ENCODE measurements at places on chromosomes 7 and 10. TPM values are rescaled to one million over a fixed set of nuclear protein-coding genes. Genes with fewer than 3 reads are reported as not detected.

- DNase-seq: no peak
Observed at GRCh38 chr7:103934508-103934907, 55.0 kb downstream of the RELN start.

GRCh38 chr7:51182636-51183166 is 133.9 kb downstream of the COBL start:
- no peak for DNase-seq

GRCh38 chr7:16926283-16926682 is 44.5 kb upstream of the AGR3 start:
- DNase-seq: peak; percentile 11

The GPNMB gene
- 1.6 TPM for polyA plus RNA-seq
